ENCODE measurements at places on chromosomes 5 and 9.

DNA sequence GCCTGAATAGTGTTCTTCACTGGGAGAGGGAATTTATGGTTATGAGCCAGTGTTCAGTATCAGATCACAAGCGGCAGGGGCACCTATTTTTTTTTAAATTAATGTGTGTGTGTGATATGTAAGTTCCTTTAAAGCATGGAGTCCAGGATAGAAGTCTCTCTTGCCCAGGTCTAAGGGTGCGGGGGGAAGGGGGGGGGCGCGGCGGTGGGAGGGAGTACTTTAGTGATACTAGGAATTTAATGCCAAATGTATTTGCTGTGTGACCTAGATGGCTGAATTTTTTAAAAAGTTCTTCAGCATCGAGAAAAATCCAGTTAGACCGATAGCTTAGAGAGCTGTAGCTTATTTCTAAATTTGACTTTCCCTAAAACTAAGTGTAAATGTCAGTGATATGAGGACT, 1.5 kb upstream of the FCHO2 start:
- DNase-seq: no peak

DNA sequence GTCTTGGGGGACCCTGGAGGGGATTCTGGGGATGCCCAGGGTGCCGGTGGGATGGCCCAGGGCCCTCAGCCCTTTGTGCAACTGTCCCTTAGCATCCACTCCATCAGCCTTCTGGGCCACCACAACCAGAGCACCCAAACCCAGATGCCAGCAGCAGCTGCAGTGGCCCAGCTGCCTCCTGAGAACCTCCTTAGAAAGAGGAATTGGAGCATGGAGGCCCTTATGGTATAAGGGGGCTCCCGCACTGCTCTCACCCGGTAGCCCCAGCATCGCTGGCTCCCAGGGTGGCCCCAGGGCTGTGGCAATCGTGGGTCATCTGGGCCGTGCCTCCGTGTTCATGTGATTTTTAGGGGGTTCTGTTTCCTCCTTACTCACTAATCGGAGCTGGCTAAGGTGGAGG, 463.3 kb downstream of the ICE1 start:
- DNase-seq: no peak

DNA sequence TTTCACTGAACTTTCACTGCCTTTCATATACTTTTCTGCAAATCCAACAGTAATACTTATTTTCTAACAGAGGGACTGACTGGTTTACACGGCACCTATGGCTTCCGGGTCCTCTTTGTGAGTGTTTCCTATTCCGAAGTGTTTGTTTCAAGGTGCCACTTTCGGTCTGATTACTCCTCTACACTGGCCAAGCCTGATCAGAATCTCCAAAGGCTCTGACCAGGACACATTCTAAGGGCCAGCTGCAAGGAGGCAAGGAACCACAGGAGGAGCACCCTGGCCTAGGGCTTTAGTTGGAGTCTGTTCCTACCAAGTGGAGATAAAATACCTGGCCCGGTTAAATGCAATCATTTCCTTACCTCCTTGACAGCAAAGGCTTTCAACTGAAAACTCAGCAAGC, 132.1 kb downstream of the GLIS3 start:
- no peak for DNase-seq

- no peak for DNase-seq
Observed at GRCh38 chr9:107142896-107143603, 140.0 kb upstream of the RAD23B start.

GRCh38 chr9:24351258-24351657, 194.4 kb downstream of the IZUMO3 start:
- no peak for DNase-seq

DNA sequence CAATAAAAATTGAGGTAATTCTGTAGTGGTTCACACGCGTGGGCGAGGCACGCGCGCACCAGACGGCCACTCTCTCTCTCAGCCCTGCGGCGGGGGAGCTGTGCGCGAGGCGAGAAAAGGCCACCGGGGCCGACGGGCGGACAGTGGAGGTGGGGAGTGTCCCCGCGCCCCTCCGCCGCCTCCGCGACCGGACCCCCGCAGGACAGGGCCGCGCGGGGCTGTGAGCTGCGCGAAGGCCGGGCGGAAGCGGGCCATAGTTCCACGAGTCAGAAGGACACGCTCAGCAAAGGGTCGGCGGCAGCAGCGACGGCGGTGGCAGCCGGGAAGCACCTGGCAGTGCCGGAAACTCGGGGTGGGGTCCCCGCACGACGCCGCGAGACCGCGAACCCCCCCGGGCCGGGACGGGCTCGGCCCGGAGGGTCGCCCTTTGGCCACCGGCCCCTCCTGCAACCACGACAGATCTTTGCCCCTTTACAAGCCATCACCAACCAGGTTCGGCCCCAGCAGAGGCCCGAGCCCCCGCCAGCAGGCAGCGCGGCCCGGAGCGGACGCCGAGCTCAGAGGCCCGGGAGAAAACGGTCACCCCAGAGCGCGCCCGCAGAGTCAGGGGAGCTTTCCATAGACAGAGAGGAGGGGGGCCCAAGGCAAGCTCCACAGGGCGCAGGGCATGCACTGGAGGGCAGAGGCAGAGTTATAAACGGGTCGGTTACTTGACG, 60.9 kb downstream of the ZNF354C start:
- no peak for DNase-seq

DNA sequence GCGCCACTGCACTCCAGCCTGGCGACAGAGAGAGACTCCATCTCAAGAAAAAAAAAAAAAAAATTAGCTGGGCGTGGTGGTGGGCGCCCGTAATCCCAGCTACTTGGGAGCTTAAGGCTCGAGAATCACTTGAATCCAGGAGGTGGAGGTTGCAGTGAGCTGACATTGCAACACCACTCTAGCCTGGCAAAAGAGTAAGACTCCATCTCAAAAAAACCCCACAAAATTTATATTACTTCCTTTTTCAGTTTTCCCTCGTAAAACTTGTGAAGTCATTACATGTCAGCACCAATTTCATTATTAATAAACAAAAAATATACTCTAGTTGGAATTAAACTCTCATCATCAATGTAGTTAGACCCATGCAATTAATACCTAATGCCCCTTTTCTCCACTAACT, 43.9 kb downstream of the SHLD3 start:
- no peak for DNase-seq

DNA sequence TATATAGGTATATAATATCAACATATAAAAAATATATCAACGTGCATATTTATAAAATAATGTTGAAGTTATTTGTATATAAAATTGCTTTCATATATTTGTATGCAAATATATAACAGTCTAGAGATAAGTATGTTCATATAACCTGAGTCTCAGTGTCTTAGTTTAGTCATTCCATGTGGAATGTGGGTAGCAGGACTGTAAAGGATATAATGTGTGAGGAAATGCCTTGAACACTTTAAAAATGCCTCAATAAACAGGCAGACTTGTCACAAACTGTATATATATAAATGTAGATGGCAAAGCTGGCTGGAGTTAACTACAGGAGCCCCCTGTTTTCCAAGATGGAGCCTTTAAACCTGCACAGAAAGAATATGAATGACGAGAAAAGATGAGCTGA, 48.4 kb downstream of the CCDC125 start:
- DNase-seq: no peak

DNA sequence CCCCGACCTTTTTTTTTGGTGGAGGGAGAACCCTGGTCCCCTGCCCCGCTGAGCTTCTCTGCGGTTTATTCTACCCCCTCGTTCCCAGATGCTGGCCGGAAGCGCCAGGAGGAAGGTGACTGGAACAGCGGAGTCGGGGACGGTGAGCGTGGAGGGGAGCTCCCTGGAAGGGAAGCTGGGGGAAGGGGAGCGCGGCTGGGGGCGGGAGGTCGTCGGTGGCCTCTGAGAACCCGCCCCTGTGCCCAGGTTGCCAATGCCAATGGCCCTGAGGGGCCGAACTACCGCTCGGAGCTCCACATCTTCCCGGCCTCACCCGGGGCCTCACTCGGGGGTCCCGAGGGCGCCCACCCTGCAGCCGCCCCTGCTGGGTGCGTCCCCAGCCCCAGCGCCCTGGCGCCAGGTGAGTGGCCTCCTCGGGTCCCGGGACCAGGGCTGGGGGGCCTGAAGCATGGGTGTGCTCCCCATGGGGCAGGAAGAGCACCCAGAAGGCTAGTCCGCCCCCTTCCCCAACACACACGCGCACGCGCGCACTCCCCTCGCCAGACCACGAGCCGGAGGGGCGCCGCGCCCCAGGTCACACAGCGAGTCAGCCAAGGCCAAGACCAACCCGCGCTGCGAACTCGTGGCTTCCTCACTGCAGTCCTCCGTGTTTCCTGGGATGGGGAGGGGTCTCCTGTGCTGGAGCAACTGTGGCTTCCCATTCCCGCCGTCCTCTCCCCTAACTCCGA, 10.6 kb downstream of the MYOZ3 start:
- no peak for DNase-seq

- no peak for DNase-seq
Observed at GRCh38 chr5:160082614-160083500, 36.4 kb downstream of the PWWP2A start.

GRCh38 chr9:124267271-124267807, 9.6 kb downstream of the NEK6 start:
- no peak for DNase-seq

GRCh38 chr5:133794771-133795415, 173.5 kb downstream of the C5orf15 start:
- DNase-seq: no peak

- DNase-seq: no peak
Observed at GRCh38 chr9:96616817-96617438, 2.7 kb downstream of the CDC14B start.

All from right renal cortex interstitium (tissue), 3 donors.